SK-N-DZ (cell line): ENCODE measurements at places on chromosomes 12 and 14.

- DNase-seq: no peak
Measured at GRCh38 chr14:76550534-76550933, 174.6 kb downstream of the ESRRB start.

- no peak for DNase-seq
Measured at GRCh38 chr14:104319491-104320241, 181.3 kb downstream of the KIF26A start.

- DNase-seq: no peak
Measured at GRCh38 chr14:104171029-104171697, 32.8 kb downstream of the KIF26A start.

DNA sequence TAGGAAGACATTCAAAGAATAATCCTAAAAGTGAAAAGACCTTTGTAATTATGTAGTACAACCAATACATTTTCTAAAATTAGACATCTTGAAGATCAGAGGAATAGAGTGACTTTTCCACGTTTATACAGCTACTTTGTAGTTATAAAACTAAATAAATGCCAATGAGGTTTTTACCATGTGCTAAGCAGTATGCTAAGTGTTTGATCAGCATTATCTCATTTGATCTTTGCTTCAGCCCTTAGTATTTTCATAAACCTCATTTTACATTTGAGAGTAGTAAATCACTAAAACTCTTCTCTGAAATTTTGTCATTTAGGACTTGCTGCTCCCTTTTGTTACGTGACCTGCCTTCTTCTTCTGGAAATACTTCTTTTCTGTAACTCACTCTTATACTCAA is 13.6 kb downstream of the MBIP start:
- DNase-seq: no peak

DNA sequence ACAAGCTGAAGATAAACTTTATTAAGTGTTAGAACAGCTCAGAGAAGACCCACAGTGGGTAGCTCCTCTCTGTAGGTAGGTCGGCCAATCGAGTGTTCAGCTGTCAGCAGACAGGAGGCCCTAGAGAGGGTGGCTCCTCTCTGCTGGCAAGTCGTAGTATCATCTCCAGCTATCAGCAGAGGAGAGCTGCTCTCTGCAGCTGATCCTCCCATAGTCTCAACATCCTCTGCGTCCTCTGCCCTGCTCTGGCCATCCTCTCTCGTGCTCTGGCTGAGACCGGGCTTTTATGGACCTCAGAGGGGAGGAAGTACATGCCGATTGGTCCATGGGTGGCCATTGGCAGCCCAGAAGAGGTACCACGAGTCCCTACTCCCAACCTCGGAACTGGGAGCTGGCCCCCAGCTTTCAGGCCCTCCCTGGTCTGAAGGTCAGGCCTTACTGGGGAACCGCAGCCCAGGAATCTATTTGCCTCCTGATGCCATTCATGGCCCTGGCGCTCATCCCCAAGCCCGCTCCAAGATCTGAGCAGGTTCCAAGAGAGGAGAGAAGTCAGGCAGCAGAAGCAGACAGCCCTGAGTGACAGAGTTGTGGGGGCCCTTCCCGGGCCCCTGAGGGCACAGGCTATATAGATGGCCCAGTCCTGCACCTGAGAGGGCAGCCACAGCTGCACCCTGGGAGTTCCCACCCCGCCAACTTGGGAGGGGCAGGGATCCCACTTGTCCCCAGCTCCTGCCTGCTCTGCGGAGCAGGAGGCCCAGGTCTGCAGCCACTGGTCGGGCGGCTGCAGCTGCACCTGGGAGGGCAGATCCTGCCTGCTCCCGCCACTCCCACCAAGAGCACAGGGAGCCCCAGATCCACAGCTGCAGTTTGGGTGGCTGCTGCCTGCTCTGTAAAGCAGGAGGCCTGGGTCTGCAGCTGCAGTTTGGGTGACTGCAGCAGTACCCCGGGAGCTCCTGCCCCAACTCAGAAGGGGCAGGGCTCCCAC is 3.5 kb upstream of the PWP1 start:
- peak; percentile 46 for DNase-seq

DNA sequence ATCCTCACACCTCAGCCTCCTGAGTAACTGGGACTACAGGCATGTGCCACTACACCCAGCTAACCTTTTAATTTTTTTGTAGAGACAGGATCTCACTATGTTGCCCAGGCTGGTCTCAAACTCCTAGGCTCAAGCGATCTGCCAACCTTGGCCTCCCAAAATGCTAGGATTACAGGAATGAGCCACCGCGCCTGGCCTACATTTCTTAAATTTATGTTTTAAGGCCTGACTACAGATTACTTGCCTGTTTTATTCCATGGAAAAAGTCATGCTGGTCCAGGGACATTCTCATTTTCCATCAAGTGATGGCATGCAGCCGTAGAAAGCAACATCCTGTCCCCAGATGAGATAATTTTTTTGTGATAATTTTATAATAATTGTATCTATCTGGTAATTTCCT is 6.1 kb downstream of the CD9 start:
- no peak for DNase-seq

GRCh38 chr12:15996254-15996653 is 85.1 kb downstream of the DERA start:
- DNase-seq: peak; percentile 14

GRCh38 chr12:132899033-132899432 is 11.6 kb upstream of the CHFR start:
- DNase-seq: no peak

GRCh38 chr12:119770146-119770545 is 102.2 kb downstream of the PRKAB1 start:
- DNase-seq: no peak

DNA sequence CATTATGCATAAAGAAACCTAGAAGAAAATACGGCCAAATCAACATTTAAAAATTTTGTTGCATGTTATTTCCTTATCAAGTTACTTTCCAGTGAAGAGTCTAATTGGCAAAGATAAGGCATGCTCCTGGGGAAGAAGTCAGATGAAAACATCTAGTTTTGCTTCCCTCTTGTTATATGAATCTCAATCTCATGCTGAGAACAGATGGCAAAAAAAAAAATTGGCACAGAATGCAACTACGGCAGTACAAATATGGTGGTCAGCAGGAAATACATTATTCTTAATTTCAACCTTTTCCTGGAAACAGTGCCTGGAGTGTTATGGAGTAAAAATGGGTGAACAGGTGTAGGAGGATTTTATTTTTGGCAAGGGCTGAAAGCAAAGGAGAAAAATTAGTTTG is 32.8 kb downstream of the HECTD4 start:
- no peak for DNase-seq

DNA sequence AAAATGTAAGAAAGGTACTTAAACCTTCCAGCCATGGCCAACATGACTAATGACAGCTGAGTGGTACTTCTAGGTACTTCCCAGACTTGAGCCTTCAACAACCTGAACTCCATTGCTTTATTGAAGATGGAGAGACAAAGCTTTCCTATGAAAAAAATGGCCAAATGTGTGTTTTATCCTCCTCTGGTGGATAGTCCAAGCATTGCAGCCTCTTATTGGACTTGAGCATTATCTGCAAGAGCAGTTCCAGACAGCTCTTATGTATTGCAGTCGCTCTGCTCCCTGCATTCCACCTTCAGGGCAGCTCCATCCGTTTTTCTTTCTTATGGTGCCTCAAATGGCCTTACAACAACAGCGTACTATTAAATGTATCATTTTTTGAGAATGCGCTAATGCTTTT is 588.2 kb downstream of the NRXN3 start:
- DNase-seq: peak; percentile 67

DNA sequence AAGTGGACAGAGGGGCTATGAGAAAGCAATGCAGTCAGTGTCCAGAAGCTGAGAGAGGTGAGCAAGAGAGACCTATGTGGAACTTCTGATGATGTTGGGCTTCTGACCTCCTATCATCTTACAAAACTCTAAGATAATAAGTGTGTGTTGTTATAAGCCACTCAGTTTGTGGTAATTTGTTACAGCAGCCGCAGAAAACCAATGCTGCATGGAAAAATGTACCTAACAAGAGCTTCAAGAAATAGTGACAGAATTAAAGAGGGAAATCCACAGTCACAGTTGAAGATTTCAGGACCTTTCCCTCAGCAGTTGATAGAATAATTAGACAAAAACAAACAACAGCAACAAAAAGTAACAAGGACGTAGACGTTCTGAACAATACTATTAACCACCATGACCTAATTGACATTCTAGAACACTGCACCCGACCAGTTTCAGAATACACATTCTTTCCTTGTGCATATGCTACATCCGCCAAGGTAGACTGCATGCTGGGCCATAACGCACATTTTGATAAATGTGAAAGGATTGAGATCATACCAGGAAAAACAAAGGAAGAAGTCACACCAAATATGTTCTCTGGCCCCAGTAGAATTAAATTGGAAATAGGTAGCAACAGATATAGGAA is 1.8 kb upstream of the EVL start:
- no peak for DNase-seq
